Upper lobe of left lung (tissue), 6 donors: ENCODE measurements at places on chromosomes 6 and 20.

GRCh38 chr6:13011612-13012146, 295.1 kb downstream of the PHACTR1 start:
- no peaks in the 10 kb centered on the region for H3K36me3 ChIP-seq
- DNase-seq: no peak
- H3K4me1 ChIP-seq: peaks cover 32% of the 10 kb centered on the region
- H3K27ac ChIP-seq: no peak overlapping the region
- no peaks in the 10 kb centered on the region for H3K27me3 ChIP-seq
- H3K4me3 ChIP-seq: no peak overlapping the region

- DNase-seq: no peak
- H3K27me3 ChIP-seq: no peaks in the 10 kb centered on the region
- H3K36me3 ChIP-seq: no peaks in the 10 kb centered on the region
- no peaks in the 10 kb centered on the region for H3K4me1 ChIP-seq
Observed at GRCh38 chr6:39075807-39076622, 27.4 kb downstream of the GLP1R start.

DNA sequence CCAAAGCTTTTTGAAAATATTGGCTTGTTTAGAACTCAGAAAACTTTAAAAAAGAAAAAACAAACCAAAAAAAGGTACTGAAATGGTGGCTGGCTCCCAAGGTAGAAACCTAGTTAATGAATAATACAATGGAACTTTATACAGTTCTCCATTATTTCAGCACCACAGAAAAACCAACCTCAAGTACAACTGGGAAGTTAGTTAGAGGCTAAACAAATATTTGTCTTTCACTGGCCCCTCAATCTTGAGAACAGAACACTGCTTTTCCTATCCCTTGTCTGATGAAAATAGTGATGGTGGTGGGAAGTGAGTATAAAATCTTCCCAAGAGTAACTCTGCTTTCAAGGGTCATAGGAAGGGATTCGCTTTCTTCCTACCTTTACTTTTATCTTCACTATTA, 126.5 kb downstream of the REV3L start:
- no peak overlapping the region for H3K27ac ChIP-seq
- no peak for DNase-seq
- H3K4me1 ChIP-seq: no peaks in the 10 kb centered on the region
- H3K27me3 ChIP-seq: no peaks in the 10 kb centered on the region
- peaks cover 44% of the 10 kb centered on the region for H3K36me3 ChIP-seq

- no peak for DNase-seq
- H3K36me3 ChIP-seq: no peaks in the 10 kb centered on the region
- no peaks in the 10 kb centered on the region for H3K27me3 ChIP-seq
- no peak overlapping the region for H3K4me3 ChIP-seq
- H3K4me1 ChIP-seq: no peaks in the 10 kb centered on the region
- H3K27ac ChIP-seq: no peak overlapping the region
Observed at GRCh38 chr6:85747093-85747492, 104.4 kb upstream of the SYNCRIP start.

GRCh38 chr6:16739329-16739801, 21.9 kb downstream of the ATXN1 start:
- no peak overlapping the region for H3K4me3 ChIP-seq
- no peaks in the 10 kb centered on the region for H3K27me3 ChIP-seq
- DNase-seq: no peak
